ENCODE measurements at places on chromosomes 5 and 9.
A peak's percentile ranks its signal among the peaks of the same experiment; 100 is the strongest.

- no peak for DNase-seq
These were observed 9.4 kb upstream of the NFIB start for GRCh38 chr9:14323083-14323971.

DNA sequence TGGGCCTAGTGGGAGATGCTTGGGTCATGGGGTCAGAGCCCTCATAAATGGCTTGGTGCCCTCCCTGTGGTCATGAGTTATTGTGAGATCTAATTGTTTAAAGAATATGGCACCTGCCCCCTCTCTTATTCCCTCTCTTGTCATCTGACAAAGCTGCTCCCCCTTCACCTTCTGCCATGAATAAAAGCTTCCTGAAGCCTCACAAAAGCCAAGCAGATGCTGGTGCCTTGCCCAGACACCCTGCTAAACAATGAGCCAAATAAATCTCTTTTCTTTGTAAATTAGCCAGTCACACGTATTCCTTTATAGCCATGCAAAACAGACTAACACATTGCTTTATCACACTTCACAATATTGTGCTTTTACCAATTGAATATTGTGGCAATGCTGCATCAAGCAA lies 82.8 kb upstream of the PDE4D start:
- no peak for DNase-seq

DNA sequence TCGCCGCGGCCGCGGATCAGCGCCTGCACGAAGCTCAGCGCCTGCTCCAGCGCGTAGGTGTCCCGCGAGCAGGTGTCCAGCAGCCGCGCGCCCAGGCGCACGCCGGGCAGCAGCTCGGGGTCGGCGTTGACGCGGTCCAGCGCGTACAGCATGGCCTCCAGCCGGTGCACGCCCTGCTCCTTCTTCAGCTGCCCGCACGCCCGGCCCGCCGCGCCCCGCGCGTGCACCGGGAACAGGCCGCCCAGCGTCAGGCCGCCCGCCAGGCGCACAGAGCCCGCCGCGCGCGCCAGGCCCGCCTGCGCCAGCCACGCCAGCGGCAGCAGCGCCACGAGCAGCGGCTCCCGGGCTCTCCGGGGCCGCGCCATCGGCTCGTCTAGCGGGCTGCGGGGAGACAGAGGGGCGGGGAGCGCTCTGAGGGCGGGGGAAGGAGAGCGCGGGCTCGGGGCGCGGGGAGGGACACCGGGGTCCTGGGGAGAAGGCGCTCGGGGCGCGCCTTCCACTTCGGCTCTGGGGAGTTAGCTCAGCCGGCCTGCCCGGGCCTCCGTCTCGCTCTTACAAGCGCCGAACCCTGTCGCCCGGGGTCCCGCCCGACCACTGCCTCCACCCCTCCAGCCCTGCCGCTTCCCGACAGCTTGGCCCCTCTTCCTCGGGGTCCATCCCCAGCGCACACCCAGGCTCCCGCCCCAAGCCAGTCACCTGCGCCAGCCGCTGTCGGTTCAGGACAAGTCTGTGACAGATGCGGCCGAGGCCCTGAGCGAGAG lies at the start of gene GRM6:
Gene GRM6 (minus strand): TSS at position 741 of the 761 bp plus-strand sequence. CDS start 376 bp downstream, at position 365.
- DNase-seq: peak; percentile 57

- no peak for DNase-seq
These were observed 439.9 kb downstream of the BRINP1 start for GRCh38 chr9:118929287-118929686.

DNA sequence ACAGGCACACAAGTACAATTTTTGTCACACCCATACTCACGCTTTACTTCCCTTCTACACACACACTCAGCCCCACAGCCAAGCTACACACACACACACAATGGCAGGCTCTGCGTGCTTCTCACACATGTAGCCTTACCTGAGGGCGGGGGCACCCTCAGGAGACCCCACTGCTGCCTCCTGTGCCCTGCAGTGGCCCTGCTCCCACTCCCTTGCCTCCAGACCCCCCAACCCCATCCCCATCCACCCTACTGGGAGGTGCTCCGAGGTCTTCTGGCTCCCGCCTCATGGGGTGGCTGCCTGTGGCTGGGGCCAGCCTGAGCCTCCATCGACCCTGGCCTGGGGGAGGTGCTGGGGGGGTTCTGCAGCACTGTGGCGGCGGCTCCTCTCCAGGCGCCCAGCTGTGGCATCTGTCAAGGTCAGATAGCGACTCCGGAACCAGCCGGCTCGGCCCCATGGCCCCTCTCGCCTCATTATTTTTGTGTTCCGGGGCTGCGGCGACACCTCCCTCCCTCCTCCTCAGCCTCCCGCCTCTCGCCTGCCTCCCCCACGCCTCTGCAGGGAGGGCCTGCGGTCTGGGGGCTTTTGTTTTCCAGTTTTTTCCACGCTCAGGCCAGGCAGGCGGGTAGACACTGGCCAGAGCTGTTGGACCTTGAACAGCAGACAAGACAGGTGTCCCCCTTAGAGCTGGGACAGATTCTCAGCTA lies 21.7 kb downstream of the CXXC5 start:
- peak; percentile 66 for DNase-seq

DNA sequence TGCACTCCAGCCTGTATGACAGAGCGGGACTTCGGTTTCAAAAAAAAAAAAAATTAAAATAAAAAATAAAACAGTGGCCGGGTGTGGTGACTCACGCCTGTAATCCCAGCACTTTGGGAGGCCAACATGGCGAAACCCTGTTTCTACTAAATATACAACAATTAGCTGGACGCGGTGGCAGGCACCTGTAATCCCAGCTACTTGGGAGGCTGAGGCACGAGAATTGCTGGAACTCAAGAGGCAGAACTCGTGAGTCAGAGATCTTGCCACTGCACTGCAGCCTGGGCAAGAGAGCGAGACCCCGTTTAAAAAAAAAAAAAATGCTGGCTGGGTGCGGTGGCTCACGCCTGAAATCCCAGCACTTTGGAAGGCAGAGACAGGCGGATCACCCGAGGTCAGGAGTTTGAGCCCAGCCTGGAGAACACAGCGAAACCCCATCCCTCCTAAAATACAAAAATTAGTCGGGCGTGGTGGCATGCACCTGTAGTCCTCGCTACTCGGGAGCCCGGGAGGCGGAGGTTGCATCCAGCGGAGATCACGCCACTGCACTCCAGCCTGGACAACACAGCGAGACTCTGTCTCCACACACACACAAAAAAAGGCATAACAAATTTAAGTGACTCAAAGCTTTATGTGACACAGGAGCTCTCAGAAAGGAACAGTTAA lies 1.5 kb upstream of the NPM1 start:
- DNase-seq: no peak

DNA sequence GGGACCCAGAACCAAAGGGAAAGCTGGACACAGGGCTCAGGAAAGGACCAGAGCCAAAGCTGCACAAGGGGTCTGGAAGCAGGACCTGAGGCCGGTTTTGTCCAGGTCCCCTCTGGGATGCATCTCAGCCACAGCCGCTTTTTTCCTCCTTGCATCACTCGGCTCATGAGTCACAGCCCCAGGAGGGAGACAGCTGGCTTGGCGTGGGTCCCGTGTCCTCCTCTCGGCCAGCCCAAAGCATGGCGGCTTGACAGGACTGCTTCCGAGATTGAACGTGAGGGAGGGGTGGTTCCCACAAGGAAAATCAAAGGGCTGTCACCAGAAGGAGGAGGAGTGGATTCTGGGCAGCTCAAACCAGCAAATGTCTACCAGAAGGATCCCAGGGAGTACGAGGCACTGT lies 56.7 kb upstream of the CPLX2 start:
- DNase-seq: no peak

- DNase-seq: peak; percentile 25
These were observed 25.8 kb downstream of the ZBTB34 start for GRCh38 chr9:126886034-126886822.

DNA sequence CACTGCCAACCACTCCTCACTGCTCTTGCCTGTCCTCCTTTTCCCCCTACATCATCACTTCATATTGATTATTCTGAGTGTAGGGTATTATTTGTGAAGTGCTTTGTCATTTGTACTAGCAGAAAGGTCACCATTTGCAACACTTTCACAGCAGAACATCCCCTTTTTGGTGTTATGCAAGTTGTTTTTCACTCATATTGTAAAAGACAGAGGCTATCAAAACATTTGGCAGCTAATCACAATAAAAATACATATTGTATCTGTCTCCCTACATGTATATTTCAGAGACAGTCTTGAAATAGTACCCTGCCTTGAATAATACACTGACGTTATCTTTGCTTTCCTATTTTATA lies 82.3 kb downstream of the ANXA1 start:
- no peak for DNase-seq

GRCh38 chr5:121899346-121899745 lies 47.7 kb downstream of the FTMT start:
- DNase-seq: no peak

- DNase-seq: no peak
These were observed 7.9 kb upstream of the SYNPO start for GRCh38 chr5:150632305-150633160.

- DNase-seq: no peak
These were observed 11.8 kb upstream of the FCN1 start for GRCh38 chr9:134929193-134930158.

DNA sequence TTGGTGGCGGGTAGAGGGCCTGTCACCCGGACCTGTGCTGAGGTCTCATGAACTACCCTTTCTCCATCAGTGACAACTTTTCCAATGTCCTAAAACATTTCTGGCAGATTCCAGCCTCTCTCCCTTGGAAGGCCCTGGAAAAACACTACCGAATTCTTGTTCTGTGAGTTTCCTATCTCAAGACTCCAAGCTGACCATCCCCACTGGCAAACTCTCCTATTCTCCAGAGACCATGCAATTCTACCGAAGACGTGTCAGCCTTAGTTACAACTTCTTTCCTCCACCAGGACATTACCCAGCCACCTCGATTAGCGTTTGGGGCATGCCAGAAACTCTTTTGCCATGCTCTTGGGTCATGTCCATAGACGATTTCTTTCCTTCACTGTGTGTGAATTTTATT lies 26.8 kb upstream of the GABRP start:
- DNase-seq: no peak

GRCh38 chr5:168694289-168694688 lies 115.1 kb upstream of the PANK3 start:
- no peak for DNase-seq

GRCh38 chr9:89880721-89881120 lies 275.9 kb downstream of the GADD45G start:
- DNase-seq: no peak

DNA sequence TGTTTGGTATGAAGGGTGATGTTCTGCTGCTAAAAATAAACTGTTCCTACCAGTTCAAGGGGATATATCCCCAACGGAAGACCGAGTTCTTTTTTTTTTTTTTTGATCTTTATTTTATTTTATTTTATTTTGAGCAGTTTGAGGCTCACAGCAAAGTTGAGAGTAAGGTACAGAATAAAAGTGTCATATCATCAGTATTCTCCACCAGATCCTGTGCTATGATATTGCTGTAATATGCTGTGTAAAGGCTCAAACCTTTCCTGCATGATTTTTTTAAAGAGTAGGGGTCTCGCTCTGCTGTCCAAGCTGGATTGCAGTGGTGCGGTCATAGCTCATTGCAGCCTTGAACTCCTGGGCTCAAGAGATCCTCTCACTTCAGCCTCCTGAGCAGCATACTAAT lies 34.8 kb upstream of the DHFR start:
- DNase-seq: no peak

DNA sequence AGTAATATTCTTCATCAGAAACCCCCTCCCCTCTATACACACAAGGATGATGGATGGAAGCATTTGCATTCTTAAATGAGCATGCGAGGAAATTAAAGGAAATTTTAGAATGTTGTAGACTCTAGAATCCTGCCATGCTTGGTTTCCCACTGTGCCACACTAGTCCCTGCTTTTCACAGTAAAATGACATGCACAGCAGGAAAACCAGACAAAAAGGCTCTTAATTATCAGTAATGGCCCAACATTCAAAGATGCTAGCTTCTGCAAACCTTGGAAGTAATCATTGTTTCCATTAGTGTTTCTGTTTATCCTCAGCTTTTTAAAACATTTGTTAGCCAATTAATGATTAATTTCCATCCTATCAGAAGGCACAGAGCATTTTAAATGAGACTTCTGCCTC lies 255.8 kb downstream of the SLCO4C1 start:
- no peak for DNase-seq

DNA sequence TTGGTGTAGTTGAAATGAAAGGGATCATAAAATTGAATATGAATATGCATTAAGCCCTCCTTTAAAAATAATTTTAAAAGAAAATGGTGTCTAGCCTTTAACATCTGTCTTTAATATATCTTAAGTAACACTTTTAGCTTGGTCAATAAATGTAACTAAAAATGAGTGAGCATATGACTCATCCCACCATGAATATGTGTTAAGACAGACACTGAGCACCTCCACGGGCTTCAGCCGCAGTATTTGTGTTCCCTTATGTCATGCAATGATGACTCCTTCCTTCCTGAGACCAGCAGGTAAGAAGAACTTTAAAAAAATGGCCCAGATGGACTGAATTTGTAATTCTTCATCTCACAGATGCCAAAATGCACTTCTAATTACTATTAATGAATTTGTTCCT lies 563.2 kb downstream of the NR2F1-AS1 start:
- no peak for DNase-seq

GRCh38 chr5:119426057-119426456 lies 26.2 kb upstream of the HSD17B4 start:
- no peak for DNase-seq

DNA sequence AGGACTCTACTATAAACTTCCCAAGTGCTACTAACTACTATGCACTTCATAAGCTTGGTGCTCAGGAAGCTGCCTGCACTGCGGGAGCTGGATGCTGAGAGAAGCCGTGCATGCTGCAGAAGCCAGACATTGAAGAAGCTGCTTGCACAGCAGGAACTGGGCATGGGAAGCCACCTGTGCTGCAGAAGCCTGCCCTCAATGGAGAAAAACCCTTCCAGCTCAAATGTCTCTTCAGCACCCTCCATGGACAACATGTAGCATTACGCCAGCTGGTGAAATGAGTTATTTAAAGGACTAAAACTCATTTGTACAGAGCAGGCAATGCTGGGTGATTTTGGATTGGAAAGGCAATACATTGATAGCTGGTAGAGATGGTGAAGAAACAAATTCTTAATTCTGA lies 247.2 kb downstream of the KIF4B start:
- no peak for DNase-seq

- peak; percentile 89 for DNase-seq
These were observed 52.5 kb downstream of the JADE2 start for GRCh38 chr5:134577796-134578577.

- DNase-seq: no peak
These were observed 44.8 kb downstream of the PTPN3 start for GRCh38 chr9:109453210-109453842.

GRCh38 chr5:16551628-16552027 lies 65.2 kb downstream of the RETREG1 start:
- no peak for DNase-seq

GRCh38 chr9:69012696-69013381 lies 1.1 kb downstream of the PRKACG start:
- no peak for DNase-seq

Measured in nephron progenitor cell (in vitro differentiated cells).